ENCODE measurements at places on chromosomes 1 and 21.

DNA sequence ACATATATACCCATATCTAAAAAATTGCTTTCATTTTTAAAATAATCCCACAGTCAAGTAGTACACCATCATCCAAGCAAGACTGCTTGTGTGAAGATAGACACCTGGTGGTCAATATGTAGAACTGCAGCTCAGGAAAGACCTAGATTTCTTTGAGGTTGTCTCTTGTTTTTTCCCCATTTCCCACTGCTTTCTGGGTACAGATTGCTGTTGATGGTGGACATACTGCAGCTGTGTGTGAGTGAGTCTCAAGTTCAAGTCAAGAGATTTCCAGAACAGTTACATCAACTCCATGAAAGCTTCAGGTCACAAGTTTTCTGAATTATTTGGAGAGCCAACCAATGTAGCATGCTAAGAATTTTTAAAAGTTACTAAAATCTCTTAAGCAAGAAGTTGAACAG is 306.4 kb downstream of the DUSP10 start:
- DNase-seq: no peak

- DNase-seq: no peak
These were observed 189.6 kb upstream of the PTGFR start for GRCh38 chr1:78301141-78301540.

DNA sequence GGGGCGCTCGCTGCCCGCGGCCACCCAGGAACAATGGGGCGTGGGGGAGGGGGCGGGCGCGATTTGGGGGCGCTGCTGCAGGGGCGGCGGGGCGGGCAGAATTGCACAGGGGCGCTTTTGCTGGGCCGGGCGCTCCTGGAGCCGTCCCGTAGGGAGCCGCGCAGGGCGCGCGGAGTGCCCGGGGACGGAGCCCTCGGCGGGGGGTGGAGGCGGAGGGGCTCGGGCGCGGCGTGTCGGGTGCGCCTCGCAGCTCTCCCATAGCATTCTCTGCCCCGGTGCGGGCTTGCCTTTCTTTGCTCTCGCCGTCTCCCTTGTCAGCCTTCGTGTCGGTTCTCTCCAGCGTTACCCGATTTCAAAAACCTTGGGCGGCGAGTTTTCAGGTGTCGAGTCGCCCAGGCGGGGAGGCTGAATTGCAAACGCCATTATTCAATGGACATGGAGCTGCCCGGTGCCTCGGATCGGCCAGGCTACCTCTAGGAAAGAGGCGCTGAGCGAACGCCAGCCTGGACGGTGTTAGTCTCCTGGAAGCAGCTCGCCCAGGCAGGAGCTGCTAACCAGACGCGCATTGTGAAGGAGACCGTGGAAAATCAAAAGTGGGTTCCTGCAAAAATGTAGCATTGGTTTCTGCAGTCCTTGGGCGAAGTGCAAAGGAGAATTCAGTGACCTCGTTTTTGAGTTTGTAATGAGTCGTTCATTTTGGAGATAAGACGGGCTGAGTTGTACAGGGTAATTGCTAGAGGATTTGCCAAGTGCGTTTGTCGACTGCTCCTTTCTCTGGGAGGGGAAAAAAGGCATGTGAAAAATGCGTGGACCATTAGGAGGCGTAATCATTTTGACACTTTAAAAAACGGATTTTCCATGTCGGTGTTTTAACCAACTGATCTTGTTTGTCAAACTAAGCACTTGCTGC is 626 bp downstream of the CXADR start:
- no peak for DNase-seq

GRCh38 chr1:17212487-17213121 is 7.7 kb downstream of the PADI1 start:
- DNase-seq: peak; percentile 46

DNA sequence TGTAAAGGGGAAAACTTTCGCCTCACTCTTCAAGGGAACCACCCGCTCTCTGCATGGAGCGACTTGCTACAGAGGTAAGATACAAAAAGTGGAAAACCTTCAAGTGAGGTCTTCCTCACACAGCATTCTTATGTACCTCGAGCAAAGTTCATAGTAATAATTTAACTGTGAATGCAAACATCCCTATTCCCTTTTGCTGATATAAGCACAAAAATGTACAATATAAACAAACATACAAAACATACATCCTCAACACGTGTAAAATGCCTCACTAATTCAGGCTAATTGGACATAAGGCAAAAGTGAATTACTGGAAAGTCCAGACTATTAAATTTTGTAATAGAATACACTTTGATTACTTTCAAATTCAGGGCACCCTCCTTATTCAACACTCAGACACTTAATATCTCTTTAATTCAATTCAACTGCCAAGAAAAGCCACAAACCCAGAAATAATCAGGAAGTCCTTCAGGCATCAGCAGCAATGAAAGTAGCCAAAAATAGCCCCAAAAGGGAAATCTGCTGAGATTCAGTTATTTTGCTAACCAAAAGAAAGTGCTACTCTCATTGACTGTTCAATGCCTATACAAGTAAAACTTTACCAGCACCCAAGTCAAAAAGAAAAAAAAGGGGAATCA is 15.2 kb upstream of the LMX1A start:
- DNase-seq: no peak
